NCI-H1417 (cell line): ENCODE measurements at places on chromosomes 7 and 10.

DNA sequence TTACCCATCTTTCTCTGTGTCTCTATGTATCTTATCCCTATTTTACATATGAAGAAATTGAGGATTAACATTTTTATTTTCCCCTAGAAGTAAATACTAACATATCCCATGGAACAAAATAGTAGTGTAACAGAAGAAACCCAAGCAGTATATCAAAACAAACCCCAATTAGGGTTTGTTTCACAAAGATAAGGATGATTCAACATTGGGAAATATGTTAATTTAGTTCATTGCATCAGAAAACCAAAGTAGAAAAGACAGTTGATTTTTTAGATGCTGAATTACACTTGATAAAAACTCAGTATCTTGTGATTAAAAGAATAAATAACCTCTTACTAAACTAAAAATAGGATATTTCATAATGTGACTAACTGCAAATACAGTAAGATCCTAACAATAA is 87.8 kb downstream of the GLCCI1 start:
- DNase-seq: no peak

GRCh38 chr7:24922099-24922773 is 57.7 kb downstream of the OSBPL3 start:
- DNase-seq: no peak

GRCh38 chr7:1028775-1029636 is 15.3 kb upstream of the GPR146 start:
- DNase-seq: peak; percentile 74

DNA sequence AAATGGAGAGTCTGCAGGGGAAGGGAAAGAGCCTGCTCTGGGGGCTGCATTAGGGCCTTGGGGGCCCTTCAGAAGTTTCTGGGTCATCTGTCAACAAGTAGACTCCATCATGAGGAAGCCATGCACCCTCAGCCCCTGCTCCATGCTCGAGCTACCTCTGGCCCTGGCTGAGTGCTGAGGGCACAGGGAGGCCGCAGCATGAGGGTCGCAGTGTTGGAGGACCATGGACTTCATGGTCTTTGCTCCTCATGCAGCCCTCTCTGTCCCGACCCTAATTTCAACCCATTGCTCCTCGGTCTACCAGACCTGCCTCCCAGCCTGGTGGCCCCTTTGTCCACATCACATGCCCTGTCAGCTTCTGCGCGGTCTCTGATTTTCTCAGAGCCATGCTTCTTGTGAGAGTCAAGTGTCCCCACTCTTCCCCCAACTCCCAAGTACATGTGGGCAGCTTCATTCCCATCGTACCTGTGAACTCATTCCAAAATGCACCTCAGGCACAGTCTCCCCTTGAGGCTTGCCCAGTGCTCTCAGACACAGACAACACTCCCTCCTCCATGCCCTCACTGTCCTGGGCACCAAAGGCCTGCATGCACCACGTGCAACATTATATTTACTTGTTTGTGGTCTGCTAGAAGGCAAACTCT is 14.7 kb downstream of the ZNF488 start:
- DNase-seq: no peak

GRCh38 chr10:124262234-124262865 is 156.4 kb downstream of the OAT start:
- no peak for DNase-seq

GRCh38 chr7:158617737-158618128 is 30.1 kb upstream of the PTPRN2 start:
- no peak for DNase-seq

DNA sequence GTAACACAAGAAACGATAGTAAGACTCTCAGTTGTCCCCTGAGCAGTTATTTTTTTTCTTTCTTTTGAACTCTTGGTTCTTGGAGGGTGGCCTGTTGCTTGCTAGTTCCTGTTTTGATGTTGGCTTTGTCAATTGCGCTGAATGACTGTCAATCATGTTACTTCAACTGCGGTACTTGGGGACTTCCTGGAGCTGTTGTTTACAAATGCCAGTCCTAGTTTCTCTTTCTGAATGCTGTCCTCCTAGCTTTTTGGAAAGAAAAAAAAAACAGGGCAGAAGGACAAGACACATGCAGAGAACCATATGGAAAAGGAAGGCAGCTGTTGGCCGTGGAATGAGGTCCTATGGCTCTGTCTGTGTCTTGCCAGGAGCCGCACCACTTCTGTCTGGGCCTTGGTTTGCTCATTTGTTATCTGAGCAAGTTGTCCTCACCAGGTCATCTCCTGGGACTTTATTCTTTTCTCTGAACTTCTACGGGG is 7.0 kb upstream of the PDCD4 start:
- DNase-seq: peak; percentile 2

DNA sequence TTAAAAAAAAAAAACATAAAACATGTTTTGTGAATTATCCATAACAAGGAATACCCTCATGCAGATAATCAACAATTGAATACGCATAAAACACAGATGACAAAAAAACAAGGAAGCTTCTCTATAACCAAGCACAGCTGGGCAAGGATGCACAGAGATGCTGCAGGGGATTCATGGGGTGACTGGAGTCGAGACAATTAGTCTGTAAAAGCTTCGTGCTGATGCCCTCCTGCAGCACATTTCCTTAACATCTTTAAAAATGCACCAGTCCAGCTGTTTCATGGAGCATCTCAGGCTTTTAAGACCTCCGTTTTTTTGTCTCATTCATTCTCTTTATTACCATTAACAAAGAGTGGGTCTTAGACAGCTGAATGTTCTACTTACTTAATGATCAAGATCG is 794.0 kb upstream of the C7orf33 start:
- peak; percentile 63 for DNase-seq

GRCh38 chr7:28528899-28529298 is 116.6 kb downstream of the CREB5 start:
- DNase-seq: no peak
